LNCaP clone FGC (cell line): ENCODE measurements at places on chromosomes 1 and 21.

DNA sequence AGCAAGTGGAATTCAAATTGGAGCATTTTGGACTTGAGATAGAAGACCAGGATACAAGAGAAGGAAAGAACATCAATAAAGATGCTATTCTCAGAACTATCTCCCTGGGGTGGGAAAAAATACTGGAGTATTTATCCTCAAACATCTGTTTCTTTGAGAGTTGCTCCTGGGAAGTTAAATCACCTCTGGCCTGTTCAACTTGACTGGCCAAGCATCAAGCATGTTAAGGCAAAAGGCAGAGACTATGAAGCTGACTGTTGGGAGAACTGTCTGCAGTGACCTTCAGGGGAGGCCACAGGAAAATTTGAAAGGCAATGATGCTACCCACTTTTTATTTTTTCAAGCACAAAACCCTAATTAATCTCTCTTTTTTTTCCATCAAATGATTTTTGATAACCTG lies 239.0 kb downstream of the NTNG1 start:
- no peak for DNase-seq

- no peak for DNase-seq
Measured at GRCh38 chr1:182625719-182626504, 21.7 kb upstream of the RGS16 start.

- DNase-seq, result no peak
Measured at GRCh38 chr1:147168626-147169058, 3.6 kb downstream of the PRKAB2 start.

DNA sequence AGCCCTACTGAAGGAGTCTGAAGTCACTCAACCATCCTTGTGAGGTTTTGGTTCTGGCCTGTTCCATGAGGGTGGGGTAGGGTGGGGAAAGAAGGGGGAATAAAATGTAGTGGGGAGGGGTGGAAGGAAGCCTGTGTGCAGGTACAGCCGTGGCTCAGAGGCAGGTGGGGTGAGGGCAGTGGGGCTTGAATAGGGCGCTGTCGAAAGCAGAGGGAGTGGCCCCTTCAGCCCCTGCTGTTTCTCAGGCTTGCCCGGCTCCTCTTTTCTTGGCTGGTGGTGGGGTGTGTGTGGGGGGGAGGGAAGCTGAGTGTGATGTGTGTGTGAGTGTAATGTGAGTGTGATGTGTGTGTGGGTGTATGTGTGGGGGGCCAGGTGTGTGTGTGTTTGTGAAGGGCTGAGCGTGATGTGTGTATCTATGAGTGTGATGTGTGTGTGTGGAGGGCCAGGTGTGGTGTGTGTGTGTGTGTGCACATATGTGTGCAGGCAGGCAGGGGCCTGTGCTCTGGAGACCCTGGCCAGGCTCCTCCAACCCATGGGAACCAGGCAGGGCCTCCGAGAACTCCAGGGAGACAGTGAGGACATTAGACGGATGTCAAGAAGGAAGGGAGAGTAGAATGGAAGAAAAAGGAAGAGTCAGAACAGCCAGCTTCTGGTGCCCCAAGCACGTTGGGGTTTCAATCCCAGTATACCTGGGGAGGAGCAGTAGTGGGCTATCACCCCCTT lies 9.0 kb downstream of the SOX13 start:
- no peak for DNase-seq

- no peak for DNase-seq
Measured at GRCh38 chr1:193473932-193474331, 287.5 kb upstream of the B3GALT2 start.

DNA sequence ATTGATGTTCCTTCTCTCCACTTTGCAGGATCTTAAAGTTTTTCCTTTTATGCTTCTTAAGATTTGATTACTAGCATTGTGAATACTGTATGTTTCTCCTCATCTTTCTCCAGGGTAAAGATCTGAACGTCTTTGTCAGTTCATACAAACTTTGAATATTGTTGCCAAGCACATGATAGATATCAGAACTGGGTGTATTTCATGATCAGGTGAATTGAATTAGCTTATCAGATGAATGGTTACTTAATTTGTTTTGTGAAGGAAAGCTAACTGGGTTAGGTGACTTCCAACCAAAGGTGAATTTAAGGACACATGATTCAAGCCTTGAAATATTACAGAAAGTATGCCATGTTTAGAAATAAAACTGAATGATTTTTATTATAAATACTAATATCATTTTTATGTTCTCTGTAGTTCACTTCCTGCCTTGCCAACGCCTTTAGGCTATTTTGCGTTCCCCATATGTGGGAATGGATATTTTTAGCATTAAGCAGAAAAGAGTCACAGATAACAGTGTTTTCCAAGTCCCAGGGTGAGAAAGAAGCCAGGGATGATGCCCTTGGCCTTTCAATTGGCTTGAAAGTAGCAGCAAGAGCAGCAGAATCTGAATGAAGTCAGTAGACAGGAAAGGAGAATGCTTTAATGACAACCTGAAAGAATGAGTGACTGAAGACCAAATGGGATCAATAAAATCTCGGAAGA lies 752.1 kb downstream of the NCAM2 start:
- no peak for DNase-seq
